T-helper 17 cell (primary cell): ENCODE measurements at places on chromosomes 13 and 19. TPM values are rescaled to one million over a fixed set of nuclear protein-coding genes. Genes with fewer than 3 reads are reported as not detected.

DNA sequence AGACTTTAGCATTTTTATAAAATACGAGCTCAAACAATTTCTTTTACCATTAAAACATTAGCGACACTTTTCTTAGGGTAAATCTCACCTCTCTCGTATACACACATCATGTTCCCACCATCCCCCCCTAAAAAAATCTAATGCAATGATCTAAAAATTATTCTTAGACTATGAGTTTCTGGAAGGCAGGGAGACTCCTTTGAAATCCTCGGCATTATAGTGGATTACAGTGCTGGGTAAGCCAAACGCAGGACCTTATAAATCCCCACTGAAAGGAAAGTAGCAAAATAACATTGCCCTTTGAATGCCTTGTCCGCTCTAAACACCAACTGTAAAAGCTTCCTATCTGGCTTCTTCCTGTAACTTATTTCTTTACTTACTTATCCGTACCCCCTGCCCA lies 35.0 kb downstream of the NUFIP1 start:
- H3K27me3 ChIP-seq = no peaks in the 10 kb centered on the region
- no peak for DNase-seq
- no peak overlapping the region for H3K27ac ChIP-seq
- H3K4me3 ChIP-seq = no peak overlapping the region
- peaks cover 5% of the 10 kb centered on the region for H3K4me1 ChIP-seq
- peaks cover 6% of the 10 kb centered on the region for H3K36me3 ChIP-seq

DNA sequence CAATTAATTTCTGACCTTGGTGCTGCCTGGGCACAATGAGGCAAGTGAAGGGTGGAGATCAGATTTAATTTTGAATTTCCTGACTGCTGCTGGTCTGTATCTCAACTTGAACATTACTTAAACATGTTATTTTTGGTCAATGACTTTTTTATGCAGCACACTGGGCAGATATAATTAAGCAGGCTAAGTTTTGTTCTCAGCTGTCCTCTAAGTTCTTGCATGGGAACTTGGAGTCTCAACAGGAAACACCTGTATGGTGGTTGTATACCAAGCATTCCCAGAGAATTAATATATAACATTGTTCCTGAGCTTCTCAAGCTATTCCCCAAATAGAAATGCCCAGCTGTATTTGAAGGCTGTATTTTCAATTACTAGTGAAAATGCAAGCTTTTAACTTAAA lies 113.5 kb upstream of the EDNRB start:
- no peak overlapping the region for H3K27ac ChIP-seq
- DNase-seq = no peak
- peaks cover 2% of the 10 kb centered on the region for H3K36me3 ChIP-seq
- no peak overlapping the region for H3K4me3 ChIP-seq

GRCh38 chr13:41590643-41591042 lies 133.3 kb downstream of the RGCC start:
- DNase-seq = no peak
- no peak overlapping the region for H3K27ac ChIP-seq
- H3K4me3 ChIP-seq = no peak overlapping the region

- no peak overlapping the region for H3K27ac ChIP-seq
- no peak overlapping the region for H3K4me3 ChIP-seq
- H3K36me3 ChIP-seq = peaks cover 8% of the 10 kb centered on the region
- peaks cover 28% of the 10 kb centered on the region for H3K27me3 ChIP-seq
- H3K4me1 ChIP-seq = peaks cover 33% of the 10 kb centered on the region
Observed at GRCh38 chr19:6527893-6528543, 2.8 kb upstream of the TNFSF9 start.

GRCh38 chr13:46119883-46120614 lies 15.2 kb upstream of the CPB2 start:
- peaks cover 2% of the 10 kb centered on the region for H3K27me3 ChIP-seq
- no peak for DNase-seq
- no peak overlapping the region for H3K4me3 ChIP-seq
- H3K36me3 ChIP-seq = no peaks in the 10 kb centered on the region
- H3K27ac ChIP-seq = no peak overlapping the region

Gene FFAR1
- not detected for total RNA-seq

Gene NCCRP1
- total RNA-seq = not detected

Gene RANBP3
- 76.8 TPM for total RNA-seq
